Glutamatergic neuron (in vitro differentiated cells): ENCODE measurements at places on chromosomes 7 and 10.

DNA sequence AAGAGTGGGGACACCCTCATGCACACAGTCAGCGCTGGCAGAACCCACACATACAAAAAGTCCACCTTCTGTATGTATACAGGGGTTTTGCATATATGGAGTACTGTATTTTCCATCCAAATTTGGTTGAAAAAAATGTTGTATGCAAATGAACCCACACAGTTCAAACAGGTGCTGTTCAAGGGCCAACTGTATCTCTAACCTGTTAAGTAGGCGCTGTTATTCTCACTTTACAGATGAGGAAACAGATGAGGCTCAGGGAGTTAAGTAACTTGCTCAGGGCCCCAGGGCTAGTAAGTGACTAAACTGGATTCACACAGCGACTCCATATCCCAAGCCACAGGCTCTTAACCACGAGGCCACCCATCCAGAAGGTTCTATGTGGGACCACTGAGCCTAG is 69.9 kb downstream of the C10orf105 start:
- DNase-seq, result no peak

- DNase-seq, result no peak
These were observed 90.1 kb downstream of the GRM3 start for GRCh38 chr7:86733783-86734182.

DNA sequence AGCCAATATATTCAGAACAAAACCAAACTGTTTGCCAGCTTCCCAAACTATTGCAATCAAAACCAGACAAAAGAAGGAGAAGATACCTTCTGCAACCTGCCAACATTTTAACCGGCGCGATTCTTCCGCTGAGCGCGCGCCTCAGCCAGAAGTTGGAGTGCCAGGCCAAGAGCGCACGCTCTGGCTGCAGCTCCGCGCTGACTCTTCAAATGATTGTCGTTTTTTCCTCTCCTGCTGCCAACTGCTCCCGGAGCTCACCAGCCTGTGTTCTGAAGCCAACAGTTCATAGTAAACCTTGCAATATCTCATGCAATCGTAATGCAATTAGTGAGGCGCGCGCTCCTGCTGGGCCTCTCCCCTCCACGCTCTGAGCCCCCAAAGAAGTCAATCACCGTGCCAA is 259.7 kb upstream of the MGMT start:
- DNase-seq, result no peak

DNA sequence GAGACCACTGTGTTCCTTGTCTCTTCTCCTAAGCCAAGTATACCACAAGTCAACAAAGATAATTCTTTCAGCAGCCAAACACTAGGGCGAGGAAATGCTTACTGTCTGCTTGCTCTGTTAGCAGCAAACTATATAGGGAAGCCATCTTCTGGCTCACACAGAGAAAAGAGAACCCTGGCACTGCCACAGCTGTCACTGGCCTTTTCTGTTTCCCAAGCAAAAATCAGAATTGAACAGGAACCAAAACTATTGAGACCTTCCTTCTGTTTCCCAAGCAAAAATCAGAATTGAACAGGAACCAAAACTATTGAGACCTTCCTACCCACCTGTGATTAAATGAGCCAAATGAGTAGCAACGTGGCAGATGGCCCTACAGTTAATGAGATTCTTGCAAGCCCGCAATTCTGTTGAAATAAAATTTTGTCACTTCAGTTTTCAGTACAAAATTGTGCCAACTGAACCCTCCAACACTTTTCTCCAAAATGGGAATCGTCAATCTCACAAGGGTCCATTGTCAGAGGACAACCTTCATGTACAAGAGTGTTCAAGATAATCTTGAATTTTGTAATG is 54.5 kb downstream of the LRRTM3 start:
- no peak for DNase-seq

DNA sequence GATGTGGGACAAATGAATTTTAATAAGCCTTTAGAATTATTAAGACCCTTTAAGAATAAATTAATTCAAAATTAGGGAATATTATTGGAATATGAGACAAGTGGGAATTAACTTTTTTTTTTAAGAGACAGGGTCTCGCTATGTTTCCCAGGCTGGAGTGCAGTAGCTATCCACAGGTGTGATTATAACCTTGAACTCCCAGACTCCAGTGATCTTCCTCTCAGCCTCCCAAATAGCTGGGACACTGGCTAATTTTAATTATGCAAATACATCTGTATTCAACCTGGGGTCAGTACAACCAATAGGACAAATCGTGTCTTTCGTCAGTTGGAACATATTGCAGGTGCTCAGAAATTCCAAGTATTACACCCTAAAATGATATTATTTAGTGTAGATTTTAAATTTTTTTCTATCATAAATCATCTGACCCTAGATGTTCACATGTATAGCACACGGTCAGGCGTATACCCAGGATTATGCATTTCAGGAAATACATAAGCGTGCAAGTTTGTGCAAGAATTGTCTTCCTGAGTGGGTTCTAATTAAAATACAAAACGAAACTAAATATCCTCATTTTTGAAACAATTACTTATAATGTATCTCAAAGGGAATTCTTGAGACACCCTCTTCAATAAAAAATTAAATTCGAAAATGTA is 1.2 kb downstream of the NT5C3A start:
- no peak for DNase-seq

DNA sequence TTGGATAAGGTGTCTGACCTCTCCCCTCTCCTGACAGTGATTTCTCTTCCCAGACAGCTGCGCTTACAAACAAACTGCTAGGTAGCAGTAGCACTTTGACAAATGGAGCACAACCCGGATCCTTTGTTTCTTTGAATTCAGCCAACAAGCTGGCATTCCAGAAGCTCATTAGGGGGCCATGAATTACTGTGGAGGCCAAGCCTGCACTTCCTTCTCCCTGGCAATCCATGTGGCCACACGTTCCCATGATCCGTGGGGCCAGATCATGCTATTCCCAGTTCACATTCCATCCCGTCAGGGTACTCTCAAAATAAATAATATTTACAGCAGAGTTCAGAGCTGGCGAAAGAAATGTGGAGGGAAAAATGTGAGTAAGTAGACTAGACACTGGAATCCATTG is 172.4 kb downstream of the PRPF18 start:
- DNase-seq, result peak; percentile 29

DNA sequence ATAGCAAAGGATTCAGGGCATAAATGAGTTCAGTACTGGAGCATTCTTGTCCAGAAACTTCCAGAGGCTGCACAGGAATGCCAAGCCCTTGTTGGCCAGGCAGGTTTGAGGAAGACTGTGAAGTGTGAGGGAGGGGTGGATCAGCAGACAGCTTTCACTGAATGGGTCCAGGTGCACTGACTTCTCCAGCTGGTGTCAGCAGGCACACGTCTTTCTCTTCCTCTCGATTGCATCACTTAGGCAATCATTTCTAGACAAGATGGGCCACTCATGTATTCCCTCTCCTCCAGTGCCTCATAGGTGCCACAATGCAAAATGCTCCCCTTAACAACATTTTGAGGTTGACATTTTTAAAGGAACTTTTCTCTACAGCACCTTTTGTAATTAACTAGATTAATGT is 15.6 kb upstream of the PLEKHS1 start:
- no peak for DNase-seq

GRCh38 chr10:3208481-3209406 is 36.2 kb upstream of the PITRM1 start:
- no peak for DNase-seq

- no peak for DNase-seq
These were observed 27.1 kb downstream of the MDH2 start for GRCh38 chr7:76074972-76075370.

- DNase-seq, result no peak
These were observed 10.7 kb downstream of the ATOH7 start for GRCh38 chr10:68221196-68221595.

- DNase-seq, result no peak
These were observed 866.3 kb downstream of the CCSER2 start for GRCh38 chr10:85194706-85195105.

GRCh38 chr7:79552463-79552862 is 99.0 kb upstream of the MAGI2 start:
- no peak for DNase-seq

DNA sequence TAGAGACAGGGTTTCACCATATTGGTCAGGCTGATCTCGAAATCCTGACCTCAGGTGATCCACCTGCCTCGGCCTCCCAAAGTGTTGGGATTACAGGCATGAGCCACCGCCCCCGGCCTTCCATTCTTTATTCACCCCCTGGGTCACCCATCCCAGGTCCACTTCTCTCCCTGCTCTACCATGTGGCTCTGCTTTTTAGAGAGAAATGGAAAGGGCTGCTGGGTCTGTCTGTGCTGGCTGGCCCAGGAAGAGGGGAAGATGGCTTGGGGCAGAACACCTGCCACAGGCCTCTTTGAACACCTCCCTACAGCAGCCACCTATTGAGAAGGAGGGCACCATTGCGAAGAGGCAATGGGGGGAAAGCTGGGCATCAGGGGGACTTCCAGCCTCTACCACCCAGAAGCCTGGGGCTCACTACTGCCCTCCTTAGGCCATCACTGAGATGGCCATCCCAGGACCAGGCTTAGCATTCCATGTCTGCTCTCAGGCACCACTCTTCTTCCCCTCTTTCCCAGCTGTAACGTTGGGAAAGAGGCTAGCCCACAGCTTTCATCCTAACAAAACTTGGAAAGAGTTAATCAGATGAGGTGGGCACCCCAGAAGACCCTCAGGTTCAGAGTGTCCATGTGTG is 256.3 kb downstream of the GRID1 start:
- DNase-seq, result no peak

DNA sequence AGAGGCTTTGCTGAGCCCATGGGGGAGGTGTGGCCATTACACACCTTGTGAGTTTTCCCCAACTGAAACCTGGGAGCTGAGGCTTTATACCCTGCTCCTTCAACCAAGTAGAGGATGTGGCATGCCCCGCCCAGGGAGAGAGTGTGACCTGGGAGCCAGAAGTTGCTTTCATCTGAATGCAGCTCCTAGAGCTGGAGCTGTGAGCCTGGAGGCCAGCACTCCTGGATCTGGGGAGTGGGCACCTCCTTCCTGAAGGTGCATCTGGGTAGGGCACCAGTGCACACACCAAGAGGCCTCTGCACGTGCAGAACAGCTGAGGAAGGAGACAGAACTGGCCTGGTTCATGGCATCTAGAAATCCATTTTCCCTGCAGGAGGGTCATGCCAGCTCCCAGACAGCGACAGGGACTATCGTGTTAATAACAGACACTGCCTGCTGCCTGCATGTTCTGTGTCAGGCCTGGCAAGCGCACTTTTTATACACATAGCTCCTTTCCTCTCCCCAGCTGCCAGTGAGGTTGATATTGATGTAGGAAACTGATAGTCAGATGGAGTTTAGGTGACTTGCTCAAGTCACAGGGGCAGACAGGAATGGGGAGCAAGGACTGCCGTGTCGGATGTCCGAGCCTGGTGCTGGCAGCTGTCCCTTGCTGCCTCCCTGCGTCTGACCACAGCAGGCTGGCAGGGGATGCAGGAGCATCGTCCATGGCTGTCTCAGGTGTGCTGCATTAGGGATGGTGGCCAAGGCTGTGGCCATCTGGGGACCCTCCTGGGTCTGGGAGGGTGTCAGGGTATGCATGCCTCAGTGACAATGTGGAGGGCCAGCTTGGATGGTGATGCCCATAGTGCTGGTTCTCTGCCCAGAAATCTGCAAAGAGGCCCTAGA is 189.9 kb upstream of the CXCL12 start:
- no peak for DNase-seq

- DNase-seq, result no peak
These were observed 80.7 kb upstream of the CHST15 start for GRCh38 chr10:124174071-124174566.

DNA sequence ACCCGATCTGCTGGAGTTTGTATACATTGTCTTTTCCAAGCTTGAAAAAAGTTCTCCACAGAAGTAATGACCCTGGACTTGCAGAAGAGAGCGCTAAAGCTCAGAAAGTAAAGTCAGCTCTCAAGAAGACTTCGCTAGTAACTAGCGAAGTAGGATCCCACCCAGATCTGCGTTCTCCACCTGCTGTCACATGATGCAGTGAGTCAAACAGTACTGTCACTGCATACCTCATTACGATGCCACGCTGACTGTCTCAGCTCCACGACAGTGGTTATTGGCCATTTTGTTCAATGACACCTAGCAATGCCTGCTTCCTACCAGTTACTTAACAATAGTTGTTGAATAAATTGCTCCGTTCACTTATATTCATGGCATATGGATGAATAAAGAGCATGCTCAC is 29.7 kb upstream of the SEC61G start:
- no peak for DNase-seq

DNA sequence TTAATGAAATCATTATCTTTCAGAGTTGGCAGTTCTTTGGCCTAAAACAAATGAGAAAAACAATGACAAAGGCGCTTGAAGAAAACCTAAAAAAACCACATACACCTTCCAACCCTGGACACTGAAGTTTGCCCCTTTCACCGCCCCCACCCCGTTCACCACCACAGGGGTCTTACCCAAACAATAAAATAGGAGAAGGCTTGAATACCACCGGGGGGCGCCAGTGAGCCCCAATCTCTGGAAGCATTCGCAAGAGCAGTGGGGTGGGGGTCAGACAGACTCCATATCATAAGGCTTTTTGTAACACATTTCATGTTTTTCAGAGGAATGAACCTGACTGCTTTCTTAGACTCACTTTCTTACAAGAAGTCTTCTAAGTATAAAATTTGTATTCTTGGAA is 163.6 kb downstream of the PIP4K2A start:
- DNase-seq, result peak; percentile 69

DNA sequence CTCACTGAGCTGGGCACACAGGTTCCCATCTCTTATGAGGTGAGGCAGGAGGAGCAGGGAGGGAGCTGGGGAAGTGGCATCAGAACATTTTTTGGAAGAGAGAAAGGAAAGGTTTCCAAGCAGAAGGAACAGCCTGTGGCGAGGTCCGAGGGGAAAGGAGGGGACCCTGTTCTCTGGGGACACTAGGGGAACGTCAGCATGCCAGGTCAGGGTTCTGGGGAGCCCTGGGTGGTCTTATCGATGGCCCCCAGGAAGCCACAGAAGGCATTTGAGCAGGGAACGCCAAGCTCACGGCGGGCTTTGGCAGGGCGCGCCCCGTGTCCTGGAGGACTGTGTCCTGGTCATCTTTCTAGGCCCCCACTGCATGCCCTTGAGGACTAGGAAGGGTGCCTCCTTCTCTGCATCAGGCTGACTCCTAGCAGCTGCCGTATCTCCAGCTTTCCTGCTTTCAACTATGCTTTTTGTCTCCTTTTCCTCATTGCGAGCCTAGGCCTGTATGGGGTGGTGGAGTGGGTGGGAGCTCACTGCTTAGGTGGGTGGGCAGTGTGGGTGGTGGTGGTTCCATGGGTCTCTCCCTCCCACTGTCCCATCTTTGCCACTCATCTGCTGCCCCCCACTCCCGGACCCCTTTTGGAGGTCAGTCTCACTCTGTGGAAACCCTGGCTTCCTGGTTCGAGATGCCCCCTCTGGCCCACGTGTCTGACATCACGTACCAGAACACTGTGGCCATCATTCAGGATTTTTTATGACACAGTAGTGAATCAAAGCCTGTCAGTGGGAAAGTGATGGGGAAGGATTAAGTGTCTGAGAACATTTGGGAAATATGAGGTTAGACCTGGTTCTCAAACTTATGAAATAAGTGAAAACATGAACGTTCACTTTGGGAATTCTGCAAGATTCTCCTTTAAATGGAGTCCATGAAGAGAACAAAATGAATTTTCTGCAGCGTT is 89.1 kb downstream of the CUX1 start:
- DNase-seq, result no peak
